ENCODE measurements at places on chromosomes 1 and 21. TPM values are rescaled to one million over a fixed set of nuclear protein-coding genes. Genes with fewer than 3 reads are reported as not detected.

DNA sequence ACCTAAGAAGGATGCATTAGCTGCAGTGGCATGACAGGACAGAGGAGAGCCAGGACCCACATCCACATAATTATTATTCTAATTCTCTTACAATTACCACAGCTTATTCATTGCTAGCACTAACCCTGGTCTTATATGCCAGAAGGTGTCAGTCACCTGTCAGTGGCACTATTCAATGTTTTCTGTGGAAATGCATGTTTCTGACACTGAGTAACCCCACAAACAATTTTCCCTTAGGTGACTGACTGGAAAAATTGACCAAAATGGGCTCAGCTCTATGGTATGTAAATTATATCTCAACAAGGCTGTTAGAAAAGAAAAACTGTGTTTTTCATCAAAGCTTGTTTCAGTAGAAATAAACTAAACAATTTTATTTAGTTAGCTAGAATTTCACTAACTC is 117.9 kb upstream of the KRTAP19-8 start:
- H3K27ac ChIP-seq = no peak overlapping the region
- H3K4me3 ChIP-seq = no peak overlapping the region
- DNase-seq = no peak
- no peaks in the 10 kb centered on the region for H3K27me3 ChIP-seq
- H3K36me3 ChIP-seq = peaks cover 73% of the 10 kb centered on the region
- peaks cover 71% of the 10 kb centered on the region for H3K4me1 ChIP-seq

Gene ANKRD45
- total RNA-seq = 0.11 TPM

GRCh38 chr1:39317910-39318633 is 113.6 kb downstream of the MACF1 start:
- peaks cover 9% of the 10 kb centered on the region for H3K4me1 ChIP-seq
- no peaks in the 10 kb centered on the region for H3K27me3 ChIP-seq
- H3K27ac ChIP-seq = peak overlapping the region; percentile 16

Gene KCNK1
- total RNA-seq = 0.91 TPM

DNA sequence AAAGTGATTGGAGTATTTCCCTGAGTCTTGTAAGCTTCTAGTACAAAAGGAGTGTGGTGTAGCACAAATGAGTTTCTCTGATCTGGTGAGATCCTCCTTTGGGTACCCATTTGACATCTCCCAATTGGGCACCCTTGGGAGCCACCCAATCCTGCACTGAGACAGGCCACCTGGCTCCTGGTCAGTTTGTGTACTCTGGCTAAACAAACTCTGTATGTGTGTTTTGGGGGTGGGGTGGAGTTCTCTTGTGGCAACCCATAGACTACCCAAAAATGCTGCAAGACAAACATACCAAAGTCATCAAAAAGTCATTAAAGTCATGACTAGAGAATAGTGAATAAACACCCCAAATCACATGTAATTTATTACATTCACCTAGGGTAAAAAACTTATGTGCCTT is 8.4 kb upstream of the HIVEP3 start:
- no peak for DNase-seq
- H3K27me3 ChIP-seq = no peaks in the 10 kb centered on the region
- H3K4me1 ChIP-seq = peaks cover 3% of the 10 kb centered on the region
- H3K27ac ChIP-seq = no peak overlapping the region
- no peak overlapping the region for H3K4me3 ChIP-seq
- no peaks in the 10 kb centered on the region for H3K36me3 ChIP-seq

DNA sequence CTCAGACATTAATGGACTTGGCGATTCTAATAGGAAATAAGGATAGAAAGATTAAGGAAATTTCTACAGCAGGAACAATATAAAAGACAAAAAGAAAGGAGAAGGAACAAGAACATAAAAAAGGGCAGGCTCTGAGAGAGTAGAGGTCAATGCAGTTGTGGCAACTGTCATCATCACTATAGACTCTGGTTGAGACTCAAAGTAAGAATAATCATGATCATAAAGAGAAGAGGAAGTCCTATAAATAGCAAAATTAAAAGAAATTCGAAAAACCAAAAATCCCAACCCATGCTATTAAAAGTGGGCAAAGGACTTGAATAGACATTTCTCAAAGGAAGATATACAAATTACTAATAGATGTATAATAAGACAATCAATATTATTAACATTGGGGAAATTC is 14.4 kb upstream of the XCL1 start:
- H3K27ac ChIP-seq = no peak overlapping the region
- H3K36me3 ChIP-seq = no peaks in the 10 kb centered on the region
- no peak for DNase-seq
- H3K4me3 ChIP-seq = no peak overlapping the region

- H3K27me3 ChIP-seq = no peaks in the 10 kb centered on the region
- peak overlapping the region; percentile 97 for H3K27ac ChIP-seq
- DNase-seq = peak; percentile 71
Observed at GRCh38 chr1:24416666-24417391, 1.2 kb downstream of the NIPAL3 start.

- DNase-seq = no peak
- no peaks in the 10 kb centered on the region for H3K36me3 ChIP-seq
- H3K4me3 ChIP-seq = no peak overlapping the region
- H3K27me3 ChIP-seq = peaks cover 18% of the 10 kb centered on the region
- H3K4me1 ChIP-seq = no peaks in the 10 kb centered on the region
Observed at GRCh38 chr1:95308276-95309030, 74.4 kb downstream of the RWDD3 start.

GRCh38 chr1:25098717-25099116 is 133.6 kb downstream of the SYF2 start:
- H3K27ac ChIP-seq = no peak overlapping the region
- no peaks in the 10 kb centered on the region for H3K27me3 ChIP-seq
- no peak overlapping the region for H3K4me3 ChIP-seq
- DNase-seq = no peak

Gene VSIG8
- not detected for total RNA-seq

DNA sequence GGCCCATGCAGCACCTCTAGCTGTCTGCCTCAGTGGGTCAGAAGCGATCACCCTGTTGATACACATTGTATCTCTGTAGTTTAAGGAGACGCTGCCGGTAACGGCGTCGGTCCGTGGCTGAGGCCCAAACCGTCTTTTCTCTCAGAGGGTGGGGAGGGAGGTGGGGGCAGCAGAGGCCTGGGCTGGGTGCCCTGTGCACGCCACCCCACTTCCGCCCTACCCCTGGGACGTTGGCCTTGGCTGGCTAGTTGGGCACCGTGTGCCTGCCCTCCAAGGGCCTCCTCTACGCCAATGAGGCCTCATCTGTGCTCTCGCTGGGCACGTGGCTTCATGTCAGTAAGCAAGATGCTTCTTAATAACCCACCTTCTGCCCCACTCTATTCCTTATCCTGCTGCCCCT is 9.4 kb downstream of the ZC3H12A start:
- DNase-seq = no peak
- peak overlapping the region; percentile 8 for H3K27ac ChIP-seq
- no peaks in the 10 kb centered on the region for H3K27me3 ChIP-seq
- H3K36me3 ChIP-seq = peaks cover 54% of the 10 kb centered on the region
- H3K4me1 ChIP-seq = peaks cover 35% of the 10 kb centered on the region

Gene KIF26B
- total RNA-seq = 0.16 TPM

Gene ZNF684
- 4.5 TPM for total RNA-seq

DNA sequence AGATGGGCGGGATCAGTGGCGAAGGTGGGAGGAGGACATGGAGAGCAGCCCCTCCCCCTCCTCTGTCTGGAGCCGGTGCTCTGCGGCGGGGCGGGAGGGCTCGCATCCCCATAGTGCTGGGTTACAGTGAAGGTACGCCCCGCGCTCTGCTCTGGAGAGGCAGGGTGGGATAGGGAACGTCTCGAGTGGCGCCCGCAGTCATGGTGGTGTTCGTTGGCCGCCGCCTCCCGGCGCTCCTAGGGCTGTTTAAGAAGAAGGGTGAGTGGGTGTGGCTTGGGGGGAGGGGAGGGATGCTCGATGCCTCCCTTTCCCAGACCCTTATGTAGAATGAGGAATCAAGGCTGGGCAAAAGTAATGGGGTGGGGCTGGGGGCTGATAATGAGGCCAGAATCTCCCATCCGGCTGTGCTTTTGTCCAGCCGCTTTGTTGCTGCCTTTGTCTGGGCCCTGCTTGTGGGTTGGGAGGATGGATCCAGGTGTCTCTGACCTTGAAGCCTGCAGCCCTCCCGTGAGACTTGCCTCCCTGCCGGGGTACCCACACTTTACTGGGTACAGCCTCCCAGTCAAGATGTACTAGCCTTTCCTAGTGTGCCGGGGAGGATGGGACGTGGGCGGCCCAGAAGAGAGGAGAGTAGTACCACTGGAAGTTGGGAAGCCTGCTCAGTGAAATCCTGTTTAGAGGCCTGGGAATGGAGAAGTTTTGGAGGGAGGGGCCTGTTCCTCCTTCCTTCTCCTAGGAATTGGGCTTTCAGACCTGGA is 51.4 kb downstream of the YARS1 start:
- no peaks in the 10 kb centered on the region for H3K36me3 ChIP-seq
- H3K4me1 ChIP-seq = peaks cover 14% of the 10 kb centered on the region

DNA sequence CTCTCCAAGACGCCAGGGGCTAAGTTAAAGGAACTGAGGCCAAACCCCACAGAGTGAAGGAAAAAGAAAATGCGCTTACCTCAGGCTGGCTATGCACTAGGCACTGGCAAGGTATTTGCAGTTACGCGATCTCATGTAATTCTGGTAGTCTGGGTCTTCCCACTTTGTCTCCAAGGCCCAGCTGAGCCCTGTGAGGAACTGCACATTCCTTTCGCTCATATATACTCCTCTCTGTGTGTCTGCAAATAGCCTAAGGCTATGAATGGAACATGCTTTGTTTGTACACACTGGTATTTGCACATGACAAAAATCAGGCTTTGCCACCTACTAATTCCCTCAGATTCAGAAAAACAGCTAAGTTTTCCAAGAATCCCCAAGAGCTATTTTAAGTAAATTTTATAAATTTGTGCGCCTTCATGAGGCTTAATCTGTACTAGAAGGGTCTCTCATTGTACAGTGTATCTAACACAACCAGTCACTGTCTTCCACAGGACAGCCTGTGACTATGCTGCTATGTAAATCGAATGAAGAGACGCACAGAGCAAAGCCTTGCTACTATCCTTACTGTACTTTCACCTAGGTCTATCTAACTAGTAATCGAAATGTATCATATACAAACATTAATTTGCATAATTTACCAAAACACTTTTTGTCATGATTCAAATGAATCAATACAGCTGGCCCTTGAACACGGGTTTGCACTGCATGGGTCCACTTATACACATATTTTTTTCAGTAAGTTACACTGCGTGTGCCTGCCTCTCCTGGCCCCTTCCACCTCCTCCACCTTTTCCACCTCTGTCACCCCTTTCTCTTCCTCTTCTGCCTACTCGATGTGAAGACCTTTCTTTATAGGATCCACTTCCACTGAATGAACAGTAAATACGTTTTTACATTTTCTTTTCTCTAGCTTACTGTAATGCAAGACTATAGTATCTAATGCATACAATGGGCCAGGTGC is 87.0 kb downstream of the SIPA1L2 start:
- H3K4me1 ChIP-seq = peaks cover 13% of the 10 kb centered on the region
- DNase-seq = no peak

GRCh38 chr1:19988267-19989006 is 9.0 kb upstream of the PLA2G2A start:
- H3K4me1 ChIP-seq = no peaks in the 10 kb centered on the region
- H3K27ac ChIP-seq = no peak overlapping the region
- peaks cover 42% of the 10 kb centered on the region for H3K27me3 ChIP-seq
- no peaks in the 10 kb centered on the region for H3K36me3 ChIP-seq
- DNase-seq = no peak

GRCh38 chr1:208598021-208598420 is 353.8 kb upstream of the PLXNA2 start:
- no peak for DNase-seq
- H3K27me3 ChIP-seq = peaks cover 2% of the 10 kb centered on the region
- no peaks in the 10 kb centered on the region for H3K4me1 ChIP-seq
- H3K4me3 ChIP-seq = no peak overlapping the region

Gene PI4KB
- total RNA-seq = 54.5 TPM

Gene NCMAP
- total RNA-seq = not detected

GRCh38 chr1:104973516-104973915 is 1223.8 kb downstream of the AMY1C start:
- no peaks in the 10 kb centered on the region for H3K4me1 ChIP-seq
- DNase-seq = no peak
- H3K36me3 ChIP-seq = no peaks in the 10 kb centered on the region
- no peak overlapping the region for H3K27ac ChIP-seq
- no peak overlapping the region for H3K4me3 ChIP-seq

- H3K27ac ChIP-seq = no peak overlapping the region
- DNase-seq = no peak
- peaks cover 5% of the 10 kb centered on the region for H3K4me1 ChIP-seq
- no peaks in the 10 kb centered on the region for H3K36me3 ChIP-seq
- peaks cover 2% of the 10 kb centered on the region for H3K27me3 ChIP-seq
Observed at GRCh38 chr1:54710434-54710833, 5.2 kb upstream of the TTC4 start.

GRCh38 chr1:236257216-236257615 is 24.5 kb downstream of the ERO1B start:
- H3K36me3 ChIP-seq = peaks cover 34% of the 10 kb centered on the region
- DNase-seq = no peak
- H3K27ac ChIP-seq = no peak overlapping the region
- H3K4me3 ChIP-seq = no peak overlapping the region
- no peaks in the 10 kb centered on the region for H3K27me3 ChIP-seq

Gene MSH4
- total RNA-seq = 0.21 TPM

DNA sequence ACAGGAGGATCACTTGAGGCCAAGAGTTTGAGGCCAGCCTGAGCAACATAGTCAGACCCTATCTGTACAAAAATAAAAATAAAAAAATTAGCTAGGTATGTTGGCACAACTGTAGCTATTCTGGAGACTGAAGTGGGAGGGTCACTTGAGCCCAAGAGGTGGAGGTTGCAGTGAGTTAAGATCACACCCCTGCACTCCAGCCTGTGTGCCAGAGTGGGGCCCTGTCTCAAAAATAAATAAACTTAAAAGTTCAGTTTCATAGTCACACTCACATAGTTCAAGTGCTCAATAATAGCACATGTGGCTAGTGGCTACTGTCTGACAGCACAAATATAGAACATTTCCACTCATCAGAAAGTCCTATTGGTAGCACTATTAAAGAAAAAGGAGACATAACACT is 5.2 kb upstream of the EVI5 start:
- H3K27ac ChIP-seq = no peak overlapping the region
- no peak overlapping the region for H3K4me3 ChIP-seq
- H3K36me3 ChIP-seq = no peaks in the 10 kb centered on the region

DNA sequence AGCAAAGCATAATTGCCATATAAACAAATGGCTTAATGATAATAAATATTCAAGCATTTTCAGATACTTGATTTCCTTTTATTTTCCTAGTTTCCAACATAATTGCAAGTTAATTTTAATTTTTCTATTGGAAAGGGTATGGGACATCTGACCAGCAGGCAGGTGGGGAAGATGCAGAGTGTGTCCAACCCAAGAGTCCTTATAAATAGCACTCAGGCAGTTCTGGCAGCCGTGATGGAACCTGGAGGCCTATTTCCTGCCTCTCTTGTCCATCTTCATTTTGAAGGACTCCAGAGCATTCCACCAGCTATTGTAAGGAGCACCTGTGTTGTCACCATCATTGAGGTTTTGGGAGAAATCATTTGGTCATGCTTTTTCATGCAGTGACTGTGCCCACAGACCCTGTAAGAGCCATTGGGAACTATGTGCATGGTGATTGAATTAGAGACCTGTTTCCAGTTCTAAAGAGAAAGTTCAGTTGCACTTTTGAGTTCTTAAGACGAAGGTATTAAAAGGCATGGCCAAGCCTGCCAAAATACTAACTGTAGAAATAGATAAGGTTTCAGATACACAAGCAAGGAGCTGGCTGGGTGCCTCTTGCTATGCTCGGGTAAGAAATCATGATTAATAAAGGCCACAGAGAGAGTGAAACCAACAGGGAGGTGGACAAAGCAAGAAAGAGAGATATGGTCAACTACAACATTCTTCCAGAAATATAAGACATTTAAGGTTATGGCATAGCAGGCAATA is 92.3 kb downstream of the SPATA46 start:
- no peaks in the 10 kb centered on the region for H3K4me1 ChIP-seq
- H3K27ac ChIP-seq = no peak overlapping the region
- no peak for DNase-seq
- no peak overlapping the region for H3K4me3 ChIP-seq
- peaks cover 23% of the 10 kb centered on the region for H3K27me3 ChIP-seq

All from activated CD4-positive, alpha-beta T cell treated with anti-CD3 and anti-CD28 coated beads for 36 hours (primary cell).